EL (cell line): ENCODE measurements at places on chromosomes 7 and 10.

GRCh38 chr7:97317575-97317974 lies 200.1 kb downstream of the SDHAF3 start:
- DNase-seq, result no peak

DNA sequence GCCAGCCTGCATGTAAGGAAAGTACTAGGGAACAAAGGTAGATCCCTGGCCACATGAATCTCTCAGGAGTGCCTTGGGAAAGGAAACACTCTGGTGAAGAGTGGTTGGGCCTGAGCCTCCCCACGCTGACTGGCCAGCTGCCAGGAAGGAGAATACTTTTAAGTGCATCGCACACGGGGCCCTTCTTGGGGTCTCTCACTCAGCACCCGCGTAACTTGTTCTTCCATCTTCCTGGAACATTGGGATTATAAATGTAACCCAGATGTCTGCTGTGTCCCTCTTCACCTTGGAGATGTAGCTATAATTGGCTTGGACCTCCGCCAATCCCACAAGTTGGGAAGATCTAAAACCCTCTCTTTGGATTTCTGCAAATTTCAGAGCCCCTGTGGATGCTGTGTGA lies 4.4 kb upstream of the GLI3 start:
- no peak for DNase-seq

- DNase-seq, result no peak
Observed at GRCh38 chr7:136194878-136195277, 217.7 kb upstream of the MTPN start.

DNA sequence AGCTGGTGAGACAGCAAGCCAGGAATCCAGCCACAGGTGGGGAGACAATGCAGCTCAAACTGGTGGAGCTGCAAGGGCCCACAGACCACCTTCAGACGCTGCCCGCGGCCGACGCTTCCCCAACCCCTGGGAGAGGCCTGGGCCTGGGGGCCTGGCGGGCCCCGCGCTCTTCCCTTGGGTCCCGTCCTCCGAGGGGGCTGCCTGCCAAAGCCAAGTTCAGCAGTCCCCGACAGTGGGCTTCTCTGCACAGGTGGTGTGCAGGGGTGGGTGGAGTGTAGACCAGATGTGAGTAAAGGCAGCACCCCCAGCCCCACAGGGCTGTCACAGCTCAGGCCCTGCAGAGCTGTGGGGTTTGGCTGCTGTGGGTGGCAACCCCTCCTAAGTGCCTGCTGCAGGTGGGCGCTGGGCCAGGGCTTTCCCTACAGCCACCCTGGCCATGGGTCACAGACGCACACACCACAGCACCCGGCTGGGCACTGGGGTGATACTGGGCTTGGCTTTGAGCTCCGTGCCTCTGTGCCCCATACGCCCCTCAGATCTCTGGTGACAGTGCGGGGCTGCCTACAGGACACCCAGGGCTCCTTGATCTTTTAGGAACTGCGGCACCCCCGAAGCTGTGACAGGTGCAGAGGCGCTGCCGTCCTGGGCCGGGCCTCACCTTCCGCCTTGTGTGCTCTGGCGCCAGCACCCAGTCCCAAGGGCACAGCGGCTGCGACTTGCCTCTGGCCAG lies 20.5 kb downstream of the BNIP3 start:
- no peak for DNase-seq

DNA sequence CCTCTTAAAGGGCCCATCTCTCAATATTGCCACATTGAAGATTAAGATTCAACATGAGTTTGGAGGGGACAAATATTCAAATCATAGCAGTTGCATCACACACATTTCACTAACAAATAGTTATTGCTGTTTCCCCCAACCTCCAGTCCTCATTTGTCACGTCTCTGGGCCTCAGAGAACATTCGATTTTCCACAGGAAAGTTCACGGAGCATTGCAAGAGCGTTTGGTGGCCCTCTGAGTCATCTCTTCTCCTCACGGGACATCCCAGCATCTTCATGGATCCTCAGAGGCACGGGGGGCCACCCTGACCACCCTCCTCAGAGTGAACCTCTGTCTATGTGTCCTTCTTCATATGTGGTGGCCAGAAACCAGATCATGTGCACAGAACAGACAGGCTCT lies 50.3 kb upstream of the CHST15 start:
- no peak for DNase-seq
